ENCODE measurements at places on chromosomes 7 and 10. TPM values are rescaled to one million over a fixed set of nuclear protein-coding genes. Genes with fewer than 3 reads are reported as not detected.

DNA sequence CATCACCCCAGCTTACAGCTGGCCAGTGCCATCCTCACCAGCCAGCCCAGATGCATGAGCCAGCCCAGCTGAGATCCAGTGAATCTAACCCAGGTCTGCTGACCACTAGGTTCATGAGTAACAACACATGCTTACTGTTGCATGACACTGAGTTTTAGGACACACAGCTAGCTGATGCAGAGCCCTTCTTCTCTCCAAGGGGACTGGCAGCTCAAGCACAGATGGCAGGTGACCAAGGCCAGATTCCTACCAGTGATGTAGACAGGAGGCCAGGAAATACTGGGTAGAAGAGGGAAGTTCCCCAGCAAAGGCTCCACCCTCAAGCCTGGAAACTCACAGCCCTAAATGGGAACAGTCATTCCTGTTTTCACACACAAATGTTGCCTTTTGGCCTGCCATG lies 236.6 kb downstream of the GRID1 start:
- no peaks in the 10 kb centered on the region for H3K36me3 ChIP-seq
- H3K4me1 ChIP-seq: peaks cover 3% of the 10 kb centered on the region
- peaks cover 10% of the 10 kb centered on the region for H3K27me3 ChIP-seq
- H3K27ac ChIP-seq: no peak overlapping the region
- DNase-seq: no peak

The CRTAC1 gene
- total RNA-seq: 2.5 TPM

The GPER1 gene
- 0.59 TPM for total RNA-seq

- no peak for DNase-seq
- H3K36me3 ChIP-seq: no peaks in the 10 kb centered on the region
- H3K27me3 ChIP-seq: peaks cover 5% of the 10 kb centered on the region
- no peak overlapping the region for H3K27ac ChIP-seq
- peaks cover 26% of the 10 kb centered on the region for H3K4me1 ChIP-seq
Measured at GRCh38 chr7:101985057-101985902, 167.9 kb downstream of the CUX1 start.

The PLXDC2 gene
- total RNA-seq: 3.9 TPM

DNA sequence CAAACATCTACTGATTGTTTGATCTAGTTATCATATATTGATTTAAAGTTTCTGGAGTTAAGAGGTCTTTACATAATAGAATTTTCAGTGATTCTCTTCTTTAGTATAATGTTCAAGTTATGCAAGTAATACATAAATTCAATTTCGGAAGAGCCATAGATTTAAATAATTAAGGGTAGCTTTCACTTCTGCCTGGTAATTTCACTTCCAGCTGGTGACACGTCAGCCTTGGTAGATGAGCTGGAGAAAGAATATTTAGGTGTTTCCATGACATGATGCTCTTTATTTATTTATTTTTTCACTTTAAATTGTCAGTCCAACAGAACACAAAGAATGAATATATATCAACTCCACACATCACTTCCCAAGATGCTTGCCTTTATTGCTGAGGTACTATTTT lies 5.2 kb upstream of the OTUD1 start:
- H3K4me3 ChIP-seq: no peak overlapping the region
- no peak overlapping the region for H3K27ac ChIP-seq
- no peaks in the 10 kb centered on the region for H3K4me1 ChIP-seq
- no peaks in the 10 kb centered on the region for H3K36me3 ChIP-seq

DNA sequence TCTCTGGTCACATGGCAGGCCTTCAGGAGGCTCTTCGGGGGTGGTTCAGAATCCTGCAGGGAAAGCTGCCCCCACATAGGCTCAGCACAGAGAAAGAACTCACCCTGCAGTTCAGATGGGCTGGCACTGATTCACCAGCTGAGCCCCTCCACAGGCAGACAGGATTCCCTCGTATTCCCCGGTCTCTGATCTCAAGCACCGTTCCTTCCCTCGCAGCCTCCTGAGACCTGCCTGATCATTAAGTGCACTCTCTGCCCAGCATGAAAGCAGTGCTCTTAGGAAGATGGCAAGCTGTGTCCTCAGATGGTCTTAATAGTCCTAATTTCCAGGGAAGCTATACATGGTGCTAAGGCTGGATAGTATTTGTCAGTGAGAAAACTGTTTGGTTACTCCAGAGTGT lies 78.2 kb upstream of the NPS start:
- H3K36me3 ChIP-seq: no peaks in the 10 kb centered on the region
- H3K27ac ChIP-seq: peak overlapping the region; percentile 57
- H3K27me3 ChIP-seq: peaks cover 10% of the 10 kb centered on the region

The GNGT1 gene
- not detected for total RNA-seq

The MRPS17 gene
- 13.4 TPM for total RNA-seq

The C10orf71 gene
- total RNA-seq: 0.12 TPM
